ENCODE measurements at places on chromosomes 6 and 20. TPM values are rescaled to one million over a fixed set of nuclear protein-coding genes. Genes with fewer than 3 reads are reported as not detected.

- DNase-seq: peak; percentile 11
These were observed 11.3 kb downstream of the MOCS3 start for GRCh38 chr20:50969912-50970311.

The TGM3 gene
- total RNA-seq: not detected

The OR2J3 gene
- total RNA-seq: not detected

GRCh38 chr6:45854149-45854742 is 161.4 kb downstream of the CLIC5 start:
- no peak for DNase-seq

The SNAP91 gene
- 0.20 TPM for total RNA-seq

DNA sequence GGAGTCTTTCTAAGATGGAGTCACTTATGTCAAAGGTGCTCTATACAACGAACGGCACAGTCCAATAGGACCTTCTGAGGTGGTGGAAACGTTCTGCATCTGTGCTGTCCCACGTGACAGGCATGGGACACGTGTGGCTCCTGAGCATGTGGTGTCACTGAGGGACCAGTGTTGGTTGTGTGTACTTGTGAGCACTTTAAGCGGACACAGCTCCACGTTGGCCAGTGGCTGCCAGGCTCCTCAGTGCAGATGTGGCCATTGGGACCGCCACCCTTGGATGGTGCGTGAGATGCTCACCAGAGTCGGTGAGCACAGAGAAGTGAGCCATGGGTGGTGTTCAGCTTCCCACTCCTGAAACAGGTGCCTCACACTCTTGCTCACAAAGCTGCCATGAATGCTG is 110.0 kb downstream of the SYNDIG1 start:
- DNase-seq: no peak

DNA sequence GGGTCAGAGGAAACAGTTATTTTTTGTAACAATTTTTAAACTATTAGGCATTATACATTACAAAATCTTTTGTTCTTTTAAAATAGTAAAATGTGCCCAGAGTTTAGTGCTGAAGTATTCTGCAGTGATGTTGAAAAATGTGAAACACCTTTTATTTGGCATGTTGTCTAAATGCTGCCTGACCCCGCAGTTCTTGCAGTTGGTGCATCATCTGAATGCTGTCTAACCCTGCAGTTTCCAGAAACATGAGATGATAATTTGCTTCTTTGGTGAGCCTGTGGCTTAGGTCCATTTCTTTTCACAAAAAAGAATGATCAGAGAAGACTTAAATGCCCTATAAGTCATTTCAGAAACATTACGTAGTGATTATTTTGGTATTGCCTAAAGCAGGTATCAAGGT is 82.4 kb downstream of the RNF217 start:
- no peak for DNase-seq

DNA sequence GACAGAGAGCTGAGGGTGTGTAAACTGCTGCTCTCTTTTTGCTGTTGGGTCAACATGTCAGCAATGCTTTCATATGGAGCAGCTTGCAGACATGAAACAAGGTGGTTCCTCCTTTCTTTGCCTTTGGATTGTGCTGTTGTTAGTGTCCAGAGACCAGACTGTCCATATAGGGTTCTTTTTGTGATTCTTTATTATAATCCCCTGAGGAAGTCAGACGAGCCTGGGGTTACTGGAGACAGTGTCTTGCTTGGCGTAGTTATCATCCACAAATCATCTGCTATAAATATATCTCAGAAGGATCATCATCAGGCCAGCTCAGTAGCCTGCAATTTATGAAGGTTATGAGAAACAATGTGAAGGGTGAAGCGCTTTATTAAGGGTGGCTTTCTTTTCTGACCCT is 2.3 kb upstream of the ADGRB3 start:
- no peak for DNase-seq

DNA sequence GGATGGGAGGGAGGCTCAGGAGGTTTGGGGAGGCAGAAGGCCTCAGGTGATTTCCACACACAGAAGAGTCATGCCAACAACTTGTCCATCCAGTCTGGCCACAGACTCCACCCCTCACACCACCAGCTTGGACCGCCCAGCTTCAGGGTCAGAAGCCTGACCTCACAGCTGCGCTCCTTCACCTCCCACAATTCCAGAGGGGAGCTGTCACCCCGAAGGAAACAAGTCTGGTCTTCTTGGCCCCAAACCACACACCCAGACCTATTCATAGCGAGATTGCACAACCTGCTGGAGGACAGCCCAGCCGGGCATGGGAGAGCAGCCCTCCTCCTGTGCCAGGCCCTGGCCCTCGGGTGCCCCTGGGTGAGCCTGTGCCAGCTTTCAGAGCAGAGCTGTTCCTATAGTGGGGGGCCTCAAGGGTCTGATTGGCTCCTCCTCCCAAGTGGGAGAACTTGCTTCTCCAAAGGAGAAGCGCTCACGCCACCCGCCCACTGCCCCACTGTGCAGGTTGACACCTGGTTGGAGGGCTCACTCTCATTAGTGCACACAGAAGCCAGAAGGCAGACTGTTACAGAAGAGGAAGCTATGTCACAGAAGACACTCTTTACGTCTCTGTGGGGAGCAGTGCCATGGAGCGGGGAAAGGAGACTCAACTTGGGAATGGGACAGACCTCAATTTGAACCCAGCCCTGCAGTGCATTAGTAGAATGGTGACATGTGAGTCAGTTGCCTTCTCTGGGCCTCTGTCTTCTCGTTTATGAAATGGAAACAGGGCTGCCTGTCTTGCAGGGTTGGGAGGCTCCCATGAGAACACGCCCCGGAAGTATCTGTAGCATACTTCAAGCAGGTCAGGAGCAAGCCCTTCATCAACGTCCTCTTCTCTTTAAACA is 128.8 kb downstream of the FOXO3 start:
- DNase-seq: peak; percentile 82

The SH3BGRL2 gene
- 15.5 TPM for total RNA-seq

The PHACTR2 gene
- 47.6 TPM for total RNA-seq

DNA sequence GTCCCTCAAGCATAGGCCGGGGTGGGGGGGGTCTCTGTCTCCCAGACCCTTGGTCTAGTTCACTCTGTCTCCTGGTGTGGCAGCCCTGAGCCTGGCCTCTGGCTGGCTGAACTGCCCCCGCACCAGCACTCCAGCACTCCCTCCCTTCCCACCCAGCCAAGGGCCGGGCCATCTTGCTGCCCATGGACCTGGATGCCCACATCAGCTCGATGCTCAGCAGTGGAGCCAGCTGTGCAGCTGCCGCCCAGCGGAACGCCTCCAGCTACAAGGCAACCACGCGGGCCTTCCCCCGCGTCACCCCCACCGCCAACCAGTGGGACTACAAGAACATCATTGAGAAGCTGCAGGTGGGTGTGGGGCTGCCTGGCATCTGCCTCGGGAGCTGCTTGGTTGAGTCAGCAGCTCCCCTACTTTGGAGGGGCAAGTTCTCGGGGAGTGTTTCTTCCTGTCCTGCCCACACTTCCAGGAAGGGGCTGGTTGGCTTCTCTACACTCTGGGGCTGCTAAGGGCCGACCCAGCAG is 28.4 kb downstream of the UQCC2 start:
- DNase-seq: no peak

GRCh38 chr6:112574190-112574589 is 227.1 kb downstream of the RFPL4B start:
- DNase-seq: no peak

DNA sequence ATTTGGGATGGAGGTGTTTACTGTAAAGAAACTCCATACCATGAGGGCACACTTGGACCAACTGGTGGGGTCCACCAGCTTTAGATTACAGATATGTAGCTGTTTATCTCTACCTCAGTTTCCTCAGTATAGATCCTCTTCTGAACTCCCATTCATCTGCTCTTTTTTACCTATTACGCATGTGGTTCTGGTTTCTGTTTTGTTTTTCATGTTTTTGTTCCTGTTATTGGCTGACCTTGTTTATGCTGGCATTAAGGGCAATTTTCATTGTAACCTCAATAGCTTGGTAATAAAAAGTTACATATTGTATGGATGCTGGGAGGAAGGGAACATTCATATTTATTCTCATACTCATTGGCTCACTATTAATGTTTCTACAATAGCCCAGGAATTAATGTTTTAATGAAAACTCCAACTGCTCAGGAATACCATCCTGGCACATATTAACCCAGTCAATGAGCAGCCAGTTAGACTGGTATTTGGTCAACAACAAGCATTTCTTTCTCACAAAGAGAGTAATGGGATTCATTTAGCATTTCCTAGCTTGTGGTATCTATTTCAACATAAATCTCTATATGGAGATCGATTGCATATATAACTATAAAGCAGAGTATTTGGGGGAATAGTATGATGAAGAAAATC is 83.8 kb upstream of the FAM184A start:
- no peak for DNase-seq

DNA sequence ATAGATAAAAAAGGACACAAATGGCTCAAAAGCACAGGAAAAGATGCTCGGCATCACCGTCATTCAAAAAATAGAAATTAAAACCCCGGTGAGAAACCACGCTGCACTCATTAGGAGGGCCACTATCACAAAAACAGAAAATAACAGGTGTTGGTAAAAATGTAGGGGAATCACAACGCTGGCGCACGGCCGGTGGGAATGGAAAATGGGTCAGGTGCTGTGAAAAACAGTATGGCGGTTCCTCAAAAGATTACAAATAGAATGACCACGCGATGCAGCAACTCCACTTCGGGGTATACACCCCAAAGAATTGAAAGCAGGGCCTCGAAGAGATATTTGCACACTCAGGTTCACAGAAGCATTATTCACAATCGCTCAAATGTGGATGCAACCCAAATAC is 28.3 kb downstream of the NPEPL1 start:
- peak; percentile 26 for DNase-seq

DNA sequence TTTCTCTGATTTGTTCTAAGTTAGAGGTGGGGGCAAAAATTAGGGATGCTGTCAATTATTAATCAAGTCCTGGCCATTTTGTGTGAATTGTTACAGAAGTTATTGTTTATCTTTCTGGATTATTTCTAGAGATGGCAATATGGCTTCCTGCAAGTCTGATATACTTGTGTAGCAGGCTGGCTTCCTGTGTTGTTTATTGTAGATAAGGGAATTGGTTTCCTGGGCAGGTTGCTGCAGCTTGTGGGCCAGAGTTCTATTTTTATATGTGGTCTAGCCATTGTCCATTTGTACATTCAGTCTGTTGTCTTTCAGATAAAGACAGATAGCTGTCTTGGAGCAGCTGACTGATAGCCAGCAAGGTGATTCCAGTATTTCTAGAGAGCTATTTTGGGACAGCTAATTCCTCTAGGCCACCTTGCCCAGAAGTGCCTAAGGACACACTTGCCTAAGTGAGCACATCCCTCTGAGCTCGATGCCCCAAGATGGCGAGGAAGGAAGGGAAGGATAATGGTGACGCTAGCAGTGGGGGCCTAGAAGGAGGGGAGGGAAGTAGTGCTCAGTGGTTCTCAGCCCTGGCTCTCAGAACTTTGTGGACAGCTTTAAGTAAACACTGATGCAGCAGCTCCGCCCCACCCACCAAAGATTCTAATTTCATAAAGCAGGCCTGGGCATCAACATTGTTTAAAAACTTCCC is 25.5 kb downstream of the DDO start:
- DNase-seq: no peak

- no peak for DNase-seq
These were observed 121.4 kb upstream of the TRAF3IP2 start for GRCh38 chr6:111727041-111727440.

DNA sequence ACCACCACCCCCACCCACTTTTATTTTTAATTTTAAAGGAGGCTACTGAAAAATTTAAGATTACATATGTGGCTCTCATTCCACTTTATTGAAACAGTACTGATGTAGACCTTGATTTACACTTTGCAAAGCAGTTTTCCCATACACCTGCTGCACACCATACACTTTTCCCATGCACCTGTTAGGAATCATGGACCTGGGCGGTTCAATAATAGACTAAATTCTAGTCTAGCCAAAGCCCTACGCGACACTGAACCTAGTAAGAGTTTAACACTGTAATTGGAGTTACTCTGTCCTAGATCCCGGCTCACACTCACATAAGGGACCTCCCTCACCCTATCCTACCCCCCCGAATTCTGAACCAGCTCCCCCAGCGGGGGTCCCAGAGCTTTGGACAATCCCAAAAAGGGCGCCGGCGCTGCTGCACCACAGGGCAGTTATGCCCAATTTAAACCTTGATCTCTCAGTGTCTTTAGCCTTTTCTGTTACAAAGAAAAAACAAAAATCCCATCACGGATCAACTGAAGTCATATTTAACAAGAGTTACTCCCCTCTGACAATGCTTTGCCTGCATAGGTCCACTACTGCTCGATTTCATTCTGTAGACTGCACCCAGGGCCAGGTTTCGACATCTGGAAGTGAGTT is 2.4 kb upstream of the GCLC start:
- no peak for DNase-seq

Data from right atrium auricular region (tissue), 2 donors.